ENCODE measurements at places on chromosomes 4 and X.

DNA sequence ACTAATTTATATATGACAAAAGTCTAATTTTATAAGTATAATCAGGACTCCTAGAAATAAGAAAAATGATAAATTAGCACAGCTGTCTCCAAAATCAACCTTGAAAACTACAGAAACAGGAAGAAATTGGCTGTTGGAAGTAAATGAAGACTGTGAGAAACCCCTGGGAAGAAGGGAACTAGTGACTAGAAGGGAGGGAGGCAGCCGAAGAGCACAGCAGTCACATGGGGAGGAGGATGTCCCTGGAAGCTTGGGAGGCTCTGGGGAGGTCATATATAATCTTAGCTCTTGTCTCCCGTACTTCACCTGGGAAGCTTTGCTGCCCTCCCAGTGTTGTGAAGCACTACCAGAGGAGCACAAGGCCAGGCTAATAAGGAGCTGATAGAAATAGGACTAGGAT lies 8.9 kb upstream of the TMA16 start:
- DNase-seq = no peak

DNA sequence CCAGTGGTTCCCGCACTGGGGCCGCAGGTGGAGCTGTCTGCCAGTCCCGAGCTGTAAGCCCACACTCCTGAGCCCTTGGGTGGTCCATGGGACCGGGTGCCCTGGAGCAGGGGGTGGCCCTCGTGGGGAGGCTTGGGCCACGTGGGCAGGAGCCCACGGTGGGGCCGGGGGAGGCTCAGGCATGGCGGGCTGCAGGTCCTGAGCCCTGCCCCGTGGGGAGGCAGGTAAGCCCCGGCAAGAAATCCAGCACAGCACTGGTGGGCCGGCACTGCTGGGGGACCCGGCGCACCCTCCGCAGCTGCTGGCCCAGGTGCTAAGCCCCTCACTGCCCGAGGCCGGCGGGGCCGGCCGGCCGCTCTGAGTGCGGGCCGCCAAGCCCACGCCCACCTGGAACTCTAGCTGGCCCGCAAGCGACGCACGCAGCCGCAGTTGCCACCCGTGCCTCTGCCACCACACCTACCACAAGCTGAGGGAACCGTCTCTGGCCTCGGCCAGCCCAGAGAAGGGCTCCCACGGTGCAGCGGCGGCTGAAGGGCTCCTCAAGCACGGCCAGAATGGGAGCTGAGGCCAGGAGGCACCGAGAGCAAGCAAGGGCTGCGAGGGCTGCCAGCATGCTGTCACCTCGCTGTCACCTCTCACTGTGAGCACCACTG lies 2.0 kb upstream of the METAP1 start:
- DNase-seq = no peak

- DNase-seq = no peak
Observed at GRCh38 chr4:29619168-29619567, 1101.0 kb upstream of the PCDH7 start.

DNA sequence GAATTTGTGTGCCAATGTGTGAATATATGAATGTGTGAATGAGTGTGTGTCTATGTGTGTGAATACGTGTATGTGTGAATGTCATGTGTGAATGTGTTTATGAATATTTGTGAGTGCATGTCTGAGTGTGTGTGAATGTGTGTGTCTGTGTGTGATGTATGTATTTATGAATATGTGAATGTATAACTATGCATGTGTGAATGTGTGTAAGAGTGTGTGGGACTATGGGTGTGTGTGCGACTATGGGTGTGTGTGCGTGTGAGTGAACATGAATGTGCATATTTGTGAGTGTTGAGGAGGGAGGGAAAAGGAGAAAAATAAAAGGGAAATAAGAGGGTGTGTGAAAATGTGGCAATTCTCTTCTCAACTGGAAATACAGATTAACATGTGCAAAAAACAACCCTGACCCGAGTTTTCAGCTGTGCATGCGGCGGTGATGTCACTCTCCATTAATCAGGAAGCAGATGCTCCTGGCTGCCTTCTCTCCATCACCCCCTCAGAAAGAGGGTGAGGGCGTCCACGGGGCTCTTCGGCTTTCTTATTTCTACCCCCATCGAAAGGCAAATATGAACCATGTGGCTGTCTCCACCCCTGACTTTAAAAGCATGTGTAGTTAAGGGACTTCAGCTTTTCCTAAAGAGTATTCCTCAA lies 219.8 kb downstream of the MAML3 start:
- no peak for DNase-seq

DNA sequence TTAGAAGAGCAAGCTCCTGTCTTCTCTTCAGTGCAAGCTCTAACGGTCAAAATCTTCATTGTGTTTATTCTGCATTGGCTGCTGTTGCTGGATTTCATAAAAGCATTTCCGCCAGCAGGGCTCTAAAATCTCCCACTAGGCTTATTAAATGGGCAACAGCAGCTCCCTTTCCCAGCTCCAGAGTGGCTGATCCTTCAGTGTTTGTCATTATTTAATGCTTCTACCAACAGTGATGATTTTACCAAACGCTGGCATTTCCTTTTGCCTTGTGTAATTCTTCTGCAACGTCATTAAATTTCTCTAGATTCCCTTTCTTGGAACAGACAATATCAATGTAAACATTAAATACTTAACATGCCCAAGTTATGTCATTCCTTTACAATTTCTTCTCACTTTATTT lies 20.1 kb downstream of the SLC7A11 start:
- no peak for DNase-seq

All from activated naive CD4-positive, alpha-beta T cell treated with Interleukin-2 at 50 U/mL for 16 hours (primary cell).